Right atrium auricular region (tissue), 2 donors: ENCODE measurements at places on chromosomes 7 and 10. TPM values are rescaled to one million over a fixed set of nuclear protein-coding genes. Genes with fewer than 3 reads are reported as not detected.

DNA sequence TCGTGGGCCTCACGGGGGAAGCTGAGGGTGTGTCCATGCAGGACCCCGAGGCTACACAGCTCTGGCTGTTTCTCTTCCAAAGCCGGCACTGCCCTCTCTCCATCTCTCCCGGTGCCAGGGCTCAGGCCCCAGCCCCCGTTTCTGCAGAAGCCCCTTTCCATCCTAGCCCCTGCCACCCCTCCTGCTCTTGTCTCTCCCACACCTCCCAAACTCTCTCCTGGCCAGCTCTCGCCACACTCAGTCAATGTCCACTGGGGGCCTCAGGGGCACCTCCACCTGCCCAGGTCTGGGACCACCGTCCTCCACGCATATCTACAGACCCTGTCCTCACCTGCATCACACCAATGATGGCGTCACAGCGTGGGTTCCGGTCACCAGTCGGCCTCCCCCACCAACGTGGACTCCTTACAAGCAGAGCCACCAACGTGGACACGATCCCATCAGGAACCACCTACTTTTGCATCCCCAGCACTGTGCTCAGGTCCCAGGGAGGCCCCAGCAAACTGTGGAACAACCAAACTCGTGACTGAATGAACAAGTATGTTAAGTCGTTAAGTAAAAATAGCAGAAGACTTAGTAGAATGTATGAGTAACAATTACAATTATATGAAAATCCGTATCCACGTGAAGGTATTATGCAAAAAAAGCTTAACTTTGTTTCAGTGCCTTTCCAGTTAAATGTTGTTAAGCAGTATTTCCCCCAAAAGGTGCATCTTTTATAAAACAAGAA is 38.4 kb downstream of the DIP2C start:
- DNase-seq, result no peak

- no peak for DNase-seq
These were observed 85.0 kb upstream of the FGL2 start for GRCh38 chr7:77284616-77285015.

DNA sequence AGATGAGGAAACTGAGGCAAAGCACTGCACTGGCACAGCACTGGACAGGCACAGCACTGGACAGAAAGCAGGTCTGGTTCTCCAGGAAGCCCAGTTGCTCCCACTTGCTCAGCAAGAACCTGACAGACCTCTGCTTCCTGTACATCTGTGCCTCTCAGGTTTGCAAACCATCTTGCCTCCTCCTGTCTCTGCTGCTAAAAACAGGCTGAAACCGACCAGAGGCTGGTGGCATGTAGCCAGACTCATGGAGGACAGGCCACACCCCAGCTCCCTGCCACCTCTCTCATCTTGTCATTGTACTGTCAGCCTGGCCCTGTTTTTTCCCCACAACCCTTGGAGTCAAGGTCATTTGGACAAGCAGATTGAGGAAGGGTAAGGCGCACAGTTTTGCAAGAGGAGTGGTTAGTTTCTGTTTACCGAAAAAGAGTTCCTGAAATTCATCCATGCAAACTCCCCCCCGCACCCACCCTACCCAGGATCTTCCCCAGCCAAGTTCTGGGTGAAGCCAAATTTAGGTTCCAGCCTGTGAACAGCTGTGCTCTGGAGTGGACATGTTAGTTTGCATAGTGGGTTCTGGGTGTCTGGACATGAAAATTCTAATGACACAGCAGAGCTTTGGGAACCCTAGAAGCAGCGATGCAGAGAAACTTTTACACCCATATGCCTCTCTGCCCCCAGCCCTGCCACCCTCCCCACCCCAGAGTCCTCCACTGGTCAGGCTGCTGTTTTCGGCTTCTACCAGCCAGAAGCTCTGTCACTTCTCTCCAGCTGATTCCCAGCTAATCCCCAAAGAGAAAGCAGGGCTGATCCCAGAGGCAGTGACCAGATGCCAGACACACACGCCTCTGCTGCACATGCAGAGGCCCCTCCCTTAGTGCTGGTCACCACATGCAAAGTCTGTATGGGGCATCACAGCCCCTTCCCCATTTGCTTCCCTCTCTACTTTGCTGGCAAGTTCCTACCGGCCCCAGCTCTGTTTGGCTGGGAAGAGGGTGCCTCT is 8.5 kb upstream of the C10orf105 start:
- peak; percentile 79 for DNase-seq

GRCh38 chr7:113431406-113431805 is 313.1 kb upstream of the SMIM30 start:
- no peak for DNase-seq

- DNase-seq, result no peak
These were observed 10.5 kb upstream of the C10orf71 start for GRCh38 chr10:49288341-49289065.

DNA sequence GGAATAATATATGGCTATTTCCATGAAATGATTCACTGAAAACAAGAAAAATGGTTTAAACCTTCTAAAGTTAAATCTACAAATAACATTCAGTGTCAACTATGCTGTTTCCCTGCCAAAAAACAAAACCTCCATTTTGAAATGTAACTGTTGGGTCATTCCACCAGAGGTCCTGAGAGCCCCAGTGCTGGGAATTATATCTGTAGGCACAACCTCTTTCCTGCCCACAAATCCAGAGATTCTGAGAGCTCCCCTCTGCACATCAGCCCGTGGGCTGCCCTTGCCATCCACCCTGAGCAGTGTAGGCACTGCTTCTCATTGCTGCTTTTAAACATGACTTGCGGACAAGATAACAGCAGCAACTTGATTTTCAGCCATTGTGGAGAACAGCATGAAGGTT is 198.6 kb downstream of the TMEM178B start:
- no peak for DNase-seq

- DNase-seq, result no peak
These were observed 3.7 kb upstream of the NDST2 start for GRCh38 chr10:73814896-73815718.

- DNase-seq, result no peak
These were observed 53.7 kb downstream of the TAF3 start for GRCh38 chr10:7872041-7872442.

DNA sequence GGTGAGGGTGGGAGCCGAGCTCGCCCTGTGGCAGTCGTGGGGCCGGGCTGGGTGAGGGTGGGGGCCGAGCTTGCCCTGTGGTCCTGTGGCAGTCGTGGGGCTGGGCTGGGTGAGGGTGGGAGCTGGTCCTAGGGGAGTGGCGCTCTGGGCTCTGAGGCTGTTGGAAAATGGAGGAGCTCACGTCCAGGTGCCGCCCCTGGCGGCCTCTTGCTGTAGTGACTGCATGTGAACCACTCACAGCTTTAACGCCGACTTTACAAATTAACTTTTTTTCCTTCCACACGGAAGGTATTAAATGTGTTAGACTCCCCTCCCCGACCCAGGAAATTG is 312.6 kb downstream of the WDR37 start:
- DNase-seq, result peak; percentile 55

GRCh38 chr10:24007359-24007758 is 201.6 kb upstream of the KIAA1217 start:
- no peak for DNase-seq

DNA sequence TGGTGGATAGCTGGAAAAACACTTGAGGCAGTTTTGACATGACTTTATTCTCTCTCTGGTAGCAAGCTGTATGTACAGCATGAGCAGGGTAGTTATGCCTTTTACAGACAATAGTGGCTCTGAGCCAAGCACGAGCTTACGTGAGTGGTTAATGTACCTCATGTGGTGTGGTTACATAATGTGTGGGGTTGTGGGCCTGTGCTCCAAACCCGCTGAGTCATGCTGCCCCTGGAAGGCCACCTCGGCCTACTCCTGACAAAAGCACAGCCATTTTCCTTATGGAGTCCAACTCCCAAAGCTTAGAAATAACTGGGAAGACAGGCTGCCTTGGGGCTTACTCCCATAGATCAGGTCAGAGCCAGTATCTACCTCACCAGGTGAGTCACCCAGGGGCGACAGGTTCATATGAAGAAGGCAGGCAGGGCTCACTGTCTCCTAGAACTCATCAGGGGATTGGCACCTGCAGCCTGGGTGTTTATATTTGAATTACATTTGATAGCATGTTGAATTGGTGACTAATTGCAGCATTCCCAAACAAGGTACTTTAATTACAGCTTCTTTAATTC is 404.5 kb downstream of the ADRA2A start:
- DNase-seq, result no peak

DNA sequence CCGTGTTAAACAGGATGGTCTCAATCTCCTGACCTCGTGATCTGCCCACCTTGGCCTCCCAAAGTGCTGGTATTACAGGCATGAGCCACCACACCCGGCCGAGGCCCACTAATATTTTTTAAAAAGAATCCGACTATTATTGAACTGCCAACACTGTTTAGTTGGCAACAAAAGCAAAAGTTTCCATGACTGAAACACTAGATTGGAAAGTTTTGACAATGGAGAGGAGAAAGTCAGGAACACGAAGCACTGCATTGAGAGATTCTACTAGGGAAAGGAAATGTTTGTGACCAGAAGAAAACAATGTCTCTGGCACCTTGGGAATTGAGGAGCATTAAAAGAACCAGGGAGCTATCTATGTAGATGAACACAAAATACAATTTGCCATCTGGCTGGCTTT is 13.7 kb upstream of the PPP1R9A start:
- no peak for DNase-seq

DNA sequence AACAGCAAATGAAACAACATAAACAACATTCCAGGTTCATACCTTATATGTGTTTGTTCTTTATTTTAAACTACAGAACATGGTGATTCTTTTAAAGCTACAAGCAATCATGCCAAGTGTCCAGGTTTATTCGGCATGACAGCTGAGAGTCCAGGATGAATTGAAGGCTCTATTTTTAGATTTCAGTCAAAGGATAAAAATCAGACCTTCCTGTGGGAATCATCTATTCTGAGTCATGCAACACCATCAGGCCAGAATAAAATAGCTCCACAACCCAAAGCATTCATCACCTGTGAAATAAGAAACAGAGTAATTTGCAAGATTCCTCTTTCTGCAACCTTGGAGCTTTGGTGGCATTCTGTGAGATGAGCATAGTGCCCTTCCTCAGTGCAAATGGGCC is 292.4 kb upstream of the MYO3A start:
- DNase-seq, result no peak

- no peak for DNase-seq
These were observed 21.0 kb upstream of the CCDC71L start for GRCh38 chr7:106681815-106682495.

GRCh38 chr7:82017334-82017943 is 247.6 kb upstream of the HGF start:
- no peak for DNase-seq

GRCh38 chr7:12638851-12639456 is 48.5 kb upstream of the ARL4A start:
- no peak for DNase-seq

GRCh38 chr10:77501152-77501845 is 136.3 kb downstream of the KCNMA1 start:
- DNase-seq, result no peak

GRCh38 chr7:131949659-131950058 is 393.2 kb upstream of the PODXL start:
- DNase-seq, result no peak

GRCh38 chr10:2834214-2834613 is 233.1 kb upstream of the PFKP start:
- no peak for DNase-seq

DNA sequence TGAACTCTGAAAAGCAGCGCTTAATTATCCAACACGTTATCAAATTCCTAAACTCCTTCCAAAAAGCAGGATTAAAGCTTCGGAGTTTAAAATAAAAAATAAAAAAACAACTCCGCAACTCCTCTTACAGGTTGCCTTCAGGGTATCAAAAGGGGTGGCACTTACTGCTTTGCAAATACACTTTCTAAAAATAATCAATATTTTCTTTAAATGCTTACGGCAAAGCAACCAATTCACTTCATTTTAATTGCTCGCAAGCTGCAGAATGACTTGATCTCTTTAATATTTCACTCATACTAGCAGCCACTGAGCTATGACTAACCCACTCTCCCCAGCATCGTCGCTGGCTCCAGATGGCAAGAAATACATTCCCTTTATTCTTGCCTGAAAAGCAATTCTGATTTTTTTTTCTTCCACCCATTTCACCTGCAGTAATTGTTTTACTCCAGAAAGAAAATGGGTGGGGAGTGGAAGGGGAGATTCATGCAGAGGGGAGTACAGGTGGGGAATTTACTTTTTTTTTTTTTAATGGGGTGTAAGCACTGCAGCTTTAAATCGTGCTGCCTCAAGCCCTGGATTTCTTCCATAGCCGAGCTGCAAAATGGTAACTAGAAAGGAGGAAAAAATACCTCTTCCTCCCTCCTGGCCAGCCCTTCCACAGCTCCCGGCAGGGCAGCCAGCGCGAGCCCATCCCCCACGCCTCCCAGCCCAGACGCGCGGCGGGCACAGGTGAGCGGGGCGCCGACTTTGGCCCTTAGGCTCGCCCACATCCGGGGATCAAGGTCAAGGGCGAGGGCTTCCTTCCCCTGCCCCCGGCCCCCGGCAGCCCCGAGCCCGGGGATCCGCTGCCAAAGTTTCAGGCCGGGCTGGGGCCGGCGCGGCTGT is 54.2 kb upstream of the FHIP2A start:
- no peak for DNase-seq

DNA sequence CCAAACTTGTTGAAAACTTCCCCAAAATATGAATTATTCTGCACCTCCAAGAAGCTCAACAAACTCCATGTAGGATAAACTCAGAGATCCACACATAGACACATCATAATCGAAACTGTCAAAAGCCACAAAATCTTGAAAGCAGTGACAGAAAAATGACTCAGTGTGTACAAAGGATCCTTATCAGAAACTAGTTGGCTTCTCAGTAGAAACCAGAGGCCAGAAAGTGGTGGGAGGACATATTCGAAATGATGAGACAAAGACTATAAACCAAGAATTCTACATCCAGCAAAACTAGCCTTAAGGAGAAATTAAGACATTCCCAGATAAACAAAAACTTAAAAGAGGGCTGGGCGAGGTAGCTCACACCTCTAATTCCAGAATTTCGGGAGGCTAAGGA is 38.5 kb downstream of the MCMBP start:
- DNase-seq, result no peak

Gene OR13A1
- not detected for total RNA-seq

Gene MEST
- 7.2 TPM for total RNA-seq

Gene OR2A12
- total RNA-seq, result not detected

Gene AEBP1
- 84.4 TPM for total RNA-seq

Gene TEX47
- total RNA-seq, result not detected

Gene SPDYE11
- not detected for total RNA-seq

Gene NUPR2
- total RNA-seq, result not detected

Gene CYP2E1
- 0.79 TPM for total RNA-seq

Gene OR2A1
- total RNA-seq, result not detected

Gene MMD2
- total RNA-seq, result not detected

Gene SPDYE9
- total RNA-seq, result not detected

Gene PRXL2A
- 42.8 TPM for total RNA-seq

Gene METTL27
- 0.39 TPM for total RNA-seq

Gene HSPB1
- 1,006 TPM for total RNA-seq
